Fibroblast of villous mesenchyme (primary cell): ENCODE measurements at places on chromosomes 13 and 19. TPM values are rescaled to one million over a fixed set of nuclear protein-coding genes. Genes with fewer than 3 reads are reported as not detected.

DNA sequence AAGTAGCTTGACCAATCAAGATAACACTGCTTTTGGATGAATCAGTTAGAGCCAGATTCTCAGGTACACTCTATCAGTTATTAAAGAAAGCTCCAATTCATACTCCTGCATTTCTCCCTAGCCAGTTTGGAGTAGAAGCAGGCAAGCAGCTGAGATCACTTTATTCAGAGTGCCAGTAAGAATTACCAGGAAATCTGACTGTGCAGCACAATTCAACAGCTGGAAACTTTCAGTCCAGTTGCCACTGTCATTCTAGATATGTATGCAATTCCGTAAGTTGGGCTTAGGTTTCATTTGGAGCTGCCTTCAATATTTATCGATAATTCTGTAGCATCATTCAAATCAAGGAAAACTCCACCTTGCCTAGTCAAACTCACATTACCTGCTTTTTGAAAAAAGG lies 2625.6 kb upstream of the PCDH20 start:
- no peak for DNase-seq

DNA sequence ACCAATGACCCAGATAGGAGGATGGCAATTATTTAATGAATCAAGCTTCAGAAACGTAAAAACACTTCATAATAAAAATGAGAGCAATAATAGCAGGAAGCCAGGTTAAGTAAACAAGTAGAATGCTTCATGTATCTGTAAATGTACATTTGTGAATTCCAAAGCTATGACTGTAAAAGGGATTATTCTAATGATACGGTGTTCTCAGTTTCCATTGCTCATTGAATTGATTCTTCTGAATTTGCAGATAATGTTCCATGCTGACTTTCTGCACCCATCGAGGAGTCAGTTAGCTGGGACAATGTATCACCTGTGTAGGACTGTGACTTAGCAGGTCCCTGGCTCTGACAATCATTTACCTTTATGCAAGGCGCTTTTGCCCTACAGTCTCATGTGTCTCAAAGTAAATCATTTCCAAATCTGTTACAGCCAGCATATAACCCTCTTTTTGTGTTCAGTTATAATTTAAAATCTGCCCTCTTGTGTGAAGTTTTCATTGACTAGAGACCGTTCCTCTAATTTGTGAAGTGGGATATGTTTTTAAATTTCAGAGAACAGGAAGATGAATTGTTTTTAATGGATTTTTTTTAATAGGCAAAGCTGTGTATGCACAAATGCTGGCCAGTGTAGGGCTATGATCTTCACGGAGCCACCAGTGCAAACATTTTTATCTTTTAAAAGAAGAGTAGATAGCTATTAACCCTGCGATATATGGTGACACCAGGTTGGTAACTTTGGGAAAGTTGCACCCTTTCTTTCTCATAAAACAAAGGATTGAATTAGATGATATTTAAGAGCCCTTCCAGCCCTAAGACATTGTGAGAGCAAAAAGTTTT lies 267.1 kb downstream of the KLF5 start:
- no peak for DNase-seq

DNA sequence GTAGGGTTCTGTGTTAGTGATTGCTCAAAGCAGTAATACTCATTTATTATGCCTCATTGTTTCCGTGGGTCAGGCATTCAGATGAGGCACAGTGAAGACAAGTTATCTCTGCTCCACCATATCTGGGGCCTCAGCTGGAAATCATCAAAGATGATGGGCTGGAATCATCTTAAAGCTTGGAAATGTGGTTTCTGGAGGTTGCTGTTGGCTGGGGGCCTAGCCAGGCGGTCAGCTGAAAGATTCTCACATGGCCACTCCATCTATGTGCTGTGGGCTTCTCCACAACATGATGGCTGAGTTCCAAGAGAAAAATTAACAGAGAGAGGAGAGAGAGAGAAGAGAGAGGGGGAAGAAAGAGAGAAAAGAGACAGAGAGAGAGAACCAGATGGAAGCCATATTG lies 75.5 kb downstream of the OLFM4 start:
- DNase-seq: no peak

DNA sequence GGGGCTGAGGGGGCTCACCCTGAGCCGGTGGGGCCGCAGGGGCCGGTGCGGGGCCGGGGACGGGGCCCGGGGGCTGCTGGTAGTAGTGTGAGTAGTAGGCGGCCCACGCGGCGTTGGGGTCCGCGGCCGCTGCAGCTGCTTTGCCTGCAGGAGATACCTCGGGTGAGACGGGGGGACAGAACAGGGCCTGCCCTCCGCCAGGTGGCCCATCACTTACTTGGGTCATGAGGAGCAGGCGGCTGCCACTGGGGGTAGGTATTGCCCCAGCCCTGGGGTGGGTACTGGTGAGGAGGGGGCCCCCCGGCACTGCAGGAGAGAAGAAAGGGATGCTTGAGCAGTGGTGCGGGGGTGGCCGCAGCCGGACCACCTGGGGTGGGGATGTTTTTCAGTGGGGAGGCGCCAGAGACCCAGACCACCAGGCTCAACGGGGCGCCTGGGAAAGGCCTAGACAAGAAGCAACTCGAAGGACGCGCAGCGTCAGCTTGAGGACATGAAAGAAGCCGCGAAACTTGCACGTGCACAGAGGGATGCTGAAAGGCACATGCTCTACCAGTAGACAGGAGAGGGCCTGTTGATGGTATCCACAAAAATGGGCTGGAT lies 8.9 kb downstream of the KHSRP start:
- DNase-seq: no peak

The KLK2 gene
- total RNA-seq: not detected in 2 replicates

DNA sequence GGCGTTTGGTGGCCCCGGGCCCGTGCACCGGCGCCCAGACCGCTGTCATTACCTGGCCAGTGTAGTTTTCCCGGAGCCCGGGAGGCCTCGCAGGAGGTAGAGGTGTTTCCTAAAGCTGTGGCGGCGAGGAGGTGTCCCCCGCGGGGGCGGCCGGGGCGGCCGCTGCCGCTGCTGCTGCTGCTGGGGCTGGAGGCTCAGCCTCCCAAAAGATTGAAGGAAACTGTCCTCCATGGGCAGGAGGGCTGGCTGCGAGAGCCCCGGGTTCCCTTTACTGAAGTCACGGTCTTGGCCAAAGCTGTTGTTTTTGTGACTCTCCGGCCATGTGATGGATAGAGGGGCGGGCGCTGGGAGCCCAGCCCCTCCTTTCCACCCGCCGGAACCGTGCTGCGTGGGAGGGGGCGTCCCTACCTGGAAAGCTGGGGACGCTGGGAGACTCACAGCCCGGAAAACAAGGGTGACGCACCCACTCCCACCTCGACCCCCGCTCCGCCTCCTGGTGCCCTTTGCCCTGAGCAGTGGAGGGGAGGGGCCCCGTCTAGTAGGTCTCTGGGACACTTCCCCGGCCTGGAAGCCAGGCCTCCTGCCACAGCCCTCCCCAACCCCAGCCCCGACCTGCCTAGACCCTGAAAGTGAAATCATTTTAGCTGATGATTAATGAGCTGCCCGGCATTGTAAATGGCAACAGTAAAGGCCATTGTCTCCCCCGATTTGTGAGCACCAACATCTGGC lies at the start of gene N4BP2L1:
Gene N4BP2L1 (minus strand): TSS at position 279 of the 729 bp plus-strand sequence. CDS start 48 bp downstream, at position 231.
- DNase-seq: no peak

DNA sequence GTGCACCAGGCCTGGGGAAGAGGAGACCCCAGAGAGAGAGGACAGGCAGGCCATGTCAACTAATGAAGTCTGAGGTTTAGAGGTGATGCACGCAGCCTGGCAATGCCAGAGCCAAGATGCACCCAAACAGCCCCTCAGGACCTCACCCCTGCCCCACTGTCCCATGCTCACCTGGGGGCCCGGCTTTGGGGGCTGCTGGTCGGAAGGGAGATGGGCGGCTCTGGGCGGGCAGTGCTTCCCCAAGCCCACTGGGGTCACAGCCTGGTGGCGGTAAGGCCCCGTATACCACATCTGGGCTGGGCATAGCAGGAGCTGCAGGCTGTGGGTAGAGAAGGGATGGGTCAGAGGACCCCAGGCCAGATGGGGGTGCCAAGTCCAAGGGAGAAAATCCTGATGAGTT lies 8.6 kb upstream of the TMEM161A start:
- DNase-seq: no peak
